ENCODE measurements at places on chromosomes 11 and 22. TPM values are rescaled to one million over a fixed set of nuclear protein-coding genes. Genes with fewer than 3 reads are reported as not detected.

PHOX2A gene
- total RNA-seq = not detected

EPS8L2 gene
- total RNA-seq = 0.61 TPM

TMEM121B gene
- 0.53 TPM for total RNA-seq

MACROD1 gene
- total RNA-seq = 15.7 TPM

PHF21B gene
- total RNA-seq = 4.2 TPM

FAM227A gene
- total RNA-seq = 1.8 TPM

OR5P2 gene
- not detected for total RNA-seq

TSGA10IP gene
- not detected for total RNA-seq

FGF4 gene
- not detected for total RNA-seq

CCDC15 gene
- total RNA-seq = 1.2 TPM

ST14 gene
- total RNA-seq = not detected

MS4A5 gene
- total RNA-seq = not detected

MMP1 gene
- total RNA-seq = 4.6 TPM

PDXP gene
- total RNA-seq = 64.4 TPM

NUDT8 gene
- 4.5 TPM for total RNA-seq

C22orf42 gene
- total RNA-seq = not detected

EED gene
- total RNA-seq = 17.8 TPM

ENTHD1 gene
- total RNA-seq = 41.5 TPM

MAPK1 gene
- 84.3 TPM for total RNA-seq

SNX32 gene
- total RNA-seq = 0.08 TPM

MPZL2 gene
- total RNA-seq = 0.53 TPM

OR4D5 gene
- total RNA-seq = not detected

GAL3ST3 gene
- not detected for total RNA-seq

TENM4 gene
- 0.08 TPM for total RNA-seq

JAM3 gene
- total RNA-seq = 72.2 TPM

RBM4B gene
- total RNA-seq = 8.1 TPM

CCDC73 gene
- total RNA-seq = not detected

ARHGAP20 gene
- not detected for total RNA-seq

PNPLA5 gene
- not detected for total RNA-seq

OR52N2 gene
- total RNA-seq = not detected

KRTAP5-9 gene
- total RNA-seq = not detected

UPK3A gene
- total RNA-seq = not detected

RASL10A gene
- total RNA-seq = not detected

ANO1 gene
- 1.2 TPM for total RNA-seq

CDCA5 gene
- 21.7 TPM for total RNA-seq

CCDC157 gene
- total RNA-seq = 0.82 TPM

TTC28 gene
- total RNA-seq = 5.8 TPM

KDELR3 gene
- 61.9 TPM for total RNA-seq

ARHGAP8 gene
- 0.87 TPM for total RNA-seq

MRGPRX4 gene
- 0.29 TPM for total RNA-seq

C11orf16 gene
- total RNA-seq = not detected

CARNS1 gene
- not detected for total RNA-seq

TBX10 gene
- total RNA-seq = not detected

NRXN2 gene
- total RNA-seq = 0.43 TPM

RAB39A gene
- total RNA-seq = 6.2 TPM

SLC6A5 gene
- not detected for total RNA-seq

PISD gene
- 26.8 TPM for total RNA-seq

CHRM1 gene
- total RNA-seq = 0.16 TPM

NLRP14 gene
- total RNA-seq = 0.08 TPM

SLC22A9 gene
- total RNA-seq = not detected

ARHGAP42 gene
- 18.3 TPM for total RNA-seq

AP1B1 gene
- 73.3 TPM for total RNA-seq

MUC15 gene
- 0.45 TPM for total RNA-seq

All from SK-MEL-5 (cell line).